ENCODE measurements at places on chromosomes 1 and 21. TPM values are rescaled to one million over a fixed set of nuclear protein-coding genes. Genes with fewer than 3 reads are reported as not detected.

Gene RASAL2
- total RNA-seq, result not detected

Gene CRYAA
- total RNA-seq, result not detected

Gene CELA3B
- total RNA-seq, result not detected

DNA sequence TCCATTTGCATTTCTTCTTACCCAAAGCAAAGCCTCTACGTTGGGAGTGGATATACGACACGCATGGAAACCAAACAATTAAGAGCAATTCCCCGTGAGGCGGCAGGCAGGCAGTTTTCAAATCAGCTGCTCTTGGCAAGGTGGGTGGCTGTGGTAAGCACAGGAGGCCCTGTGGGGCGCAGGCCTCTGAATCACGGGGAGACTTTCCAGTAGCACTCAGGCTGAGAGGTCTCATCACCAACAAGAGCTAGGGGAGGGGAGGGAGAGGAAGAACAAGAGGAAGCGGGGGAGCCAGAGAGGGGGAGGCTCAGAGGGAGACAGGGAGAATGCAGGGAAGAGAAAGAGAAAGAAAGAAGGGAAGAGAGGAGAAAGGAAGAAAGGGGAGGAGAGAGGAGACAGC, 56.4 kb downstream of the MT1HL1 start:
- H3K36me3 ChIP-seq, result no peaks in the 10 kb centered on the region
- no peak overlapping the region for H3K27ac ChIP-seq
- no peak overlapping the region for H3K4me3 ChIP-seq
- H3K27me3 ChIP-seq, result no peaks in the 10 kb centered on the region
- no peaks in the 10 kb centered on the region for H3K4me1 ChIP-seq
- DNase-seq, result no peak

GRCh38 chr21:42535602-42536171, 22.0 kb downstream of the SLC37A1 start:
- H3K4me1 ChIP-seq, result peaks cover 18% of the 10 kb centered on the region
- no peaks in the 10 kb centered on the region for H3K27me3 ChIP-seq
- no peak overlapping the region for H3K4me3 ChIP-seq

GRCh38 chr1:115190540-115191170, 101.4 kb upstream of the TSPAN2 start:
- DNase-seq, result no peak
- no peaks in the 10 kb centered on the region for H3K36me3 ChIP-seq
- no peak overlapping the region for H3K27ac ChIP-seq
- H3K4me1 ChIP-seq, result no peaks in the 10 kb centered on the region
- no peak overlapping the region for H3K4me3 ChIP-seq
- H3K27me3 ChIP-seq, result peaks cover 7% of the 10 kb centered on the region

DNA sequence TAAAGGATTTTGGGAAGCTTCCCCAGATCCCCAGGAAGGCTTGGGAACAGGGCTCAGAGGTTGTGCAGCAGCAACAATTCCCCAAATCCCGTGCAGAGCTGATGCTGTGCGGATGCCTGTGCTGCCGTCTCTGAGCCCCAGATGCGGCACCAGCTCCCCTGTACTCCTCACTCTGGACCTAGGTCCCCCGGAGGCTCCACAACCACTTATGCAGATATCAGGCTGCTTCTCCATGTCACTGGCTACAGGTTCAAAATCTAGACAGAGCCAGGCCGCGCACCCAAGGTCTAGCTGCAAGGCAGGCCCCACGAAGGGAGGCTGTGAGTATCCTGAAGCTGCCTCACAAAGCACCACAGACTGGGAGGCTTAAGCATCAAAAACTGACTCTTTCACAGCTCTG, 81.6 kb downstream of the PDE9A start:
- H3K4me3 ChIP-seq, result peak overlapping the region; percentile 9
- no peaks in the 10 kb centered on the region for H3K27me3 ChIP-seq
- no peak for DNase-seq
- peak overlapping the region; percentile 90 for H3K27ac ChIP-seq
- peaks cover 22% of the 10 kb centered on the region for H3K36me3 ChIP-seq
- H3K4me1 ChIP-seq, result peaks cover 74% of the 10 kb centered on the region

GRCh38 chr1:9680828-9681227, 29.3 kb downstream of the PIK3CD start:
- peaks cover 71% of the 10 kb centered on the region for H3K4me1 ChIP-seq
- H3K27ac ChIP-seq, result peak overlapping the region; percentile 65
- H3K27me3 ChIP-seq, result no peaks in the 10 kb centered on the region

GRCh38 chr1:40532844-40533424, 1.5 kb downstream of the ZNF684 start:
- H3K36me3 ChIP-seq, result peaks cover 33% of the 10 kb centered on the region
- peak; percentile 56 for DNase-seq
- H3K4me3 ChIP-seq, result peak overlapping the region; percentile 97
- H3K27me3 ChIP-seq, result peaks cover 10% of the 10 kb centered on the region

Measured in activated CD8-positive, alpha-beta T cell treated with anti-CD3 and anti-CD28 coated beads, Interleukin-2, amount 10 ng/mL, durations not matched to agents 7 days and 5 days (primary cell).